Subcutaneous adipose tissue (tissue), 4 donors: ENCODE measurements at places on chromosomes 6 and 20. TPM values are rescaled to one million over a fixed set of nuclear protein-coding genes. Genes with fewer than 3 reads are reported as not detected.

Gene STX11
- total RNA-seq = 103 TPM

Gene TINAG
- total RNA-seq = not detected

Gene EFCAB8
- 0.19 TPM for total RNA-seq

Gene SLC17A2
- not detected for total RNA-seq

Gene COL9A3
- not detected for total RNA-seq

Gene MYCT1
- total RNA-seq = 31.6 TPM
